D721Med (cell line): ENCODE measurements at places on chromosomes 7 and 10.

- DNase-seq, result peak; percentile 25
Observed at GRCh38 chr7:154438571-154439367, 386.6 kb downstream of the DPP6 start.

GRCh38 chr7:131002600-131002999 is 268.6 kb upstream of the KLF14 start:
- DNase-seq, result no peak

DNA sequence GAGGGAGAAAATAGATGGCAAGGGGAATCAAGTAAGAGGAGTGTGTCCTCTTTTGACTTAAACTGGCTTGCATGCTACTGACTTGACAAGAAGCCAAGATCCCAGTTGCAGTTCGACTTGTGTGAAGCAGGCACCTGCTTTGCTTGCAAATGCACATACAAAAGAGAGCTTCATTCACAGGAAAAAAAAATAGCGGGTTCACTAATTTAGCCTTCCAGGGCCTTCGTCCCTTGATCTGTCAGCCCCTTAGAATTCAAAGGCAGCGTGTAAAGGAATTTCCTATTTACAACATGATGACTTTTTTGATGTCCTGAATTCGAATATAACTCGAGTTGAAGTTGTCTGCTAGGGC is 192.1 kb downstream of the CELF2 start:
- no peak for DNase-seq

- DNase-seq, result no peak
Observed at GRCh38 chr7:52962402-52963076, 72.9 kb upstream of the POM121L12 start.

- no peak for DNase-seq
Observed at GRCh38 chr7:18693406-18693805, 197.9 kb downstream of the HDAC9 start.
